ENCODE measurements at places on chromosomes 1 and 21.

DNA sequence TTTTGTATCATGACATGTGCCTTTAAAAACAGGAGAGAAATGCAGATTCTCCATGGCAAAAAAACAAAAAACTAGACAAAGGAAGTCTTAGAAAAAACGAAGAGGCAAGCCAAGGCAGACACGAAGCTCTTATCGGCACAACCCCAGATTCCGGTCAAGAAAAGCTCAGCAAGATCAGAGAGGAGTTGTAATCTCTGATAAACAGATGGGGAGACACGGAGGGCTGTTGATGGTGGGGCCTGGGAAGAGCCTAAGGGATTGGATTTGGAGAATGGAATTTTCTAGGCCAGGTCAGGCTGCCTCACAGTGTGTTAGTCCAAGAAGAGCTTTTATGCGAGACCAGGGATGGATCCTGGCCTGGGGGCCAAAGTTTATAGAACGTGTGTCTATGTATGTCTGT, 96.2 kb upstream of the AKT3 start:
- no peak for DNase-seq

GRCh38 chr21:46472246-46472645, 13.6 kb downstream of the DIP2A start:
- no peak for DNase-seq

DNA sequence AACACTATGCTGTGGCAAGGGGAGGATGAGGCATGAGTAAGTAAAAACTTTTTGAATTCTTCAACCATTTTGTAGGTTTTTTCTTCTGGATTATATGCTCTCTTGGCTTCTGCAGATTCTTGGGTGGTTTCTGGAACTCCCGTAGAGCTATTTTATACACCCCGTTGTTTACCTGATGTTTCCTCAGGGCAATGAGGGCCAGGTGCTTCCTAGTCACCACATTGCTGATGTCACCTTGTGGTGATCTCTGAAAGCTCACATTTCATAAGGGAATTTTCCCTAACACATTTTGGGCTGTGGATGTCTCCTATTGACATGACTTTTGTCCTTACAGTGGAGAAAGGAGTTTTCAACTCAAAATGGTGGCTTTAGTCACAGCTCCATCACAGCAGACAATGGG, 356.6 kb downstream of the PLA2G4A start:
- no peak for DNase-seq

DNA sequence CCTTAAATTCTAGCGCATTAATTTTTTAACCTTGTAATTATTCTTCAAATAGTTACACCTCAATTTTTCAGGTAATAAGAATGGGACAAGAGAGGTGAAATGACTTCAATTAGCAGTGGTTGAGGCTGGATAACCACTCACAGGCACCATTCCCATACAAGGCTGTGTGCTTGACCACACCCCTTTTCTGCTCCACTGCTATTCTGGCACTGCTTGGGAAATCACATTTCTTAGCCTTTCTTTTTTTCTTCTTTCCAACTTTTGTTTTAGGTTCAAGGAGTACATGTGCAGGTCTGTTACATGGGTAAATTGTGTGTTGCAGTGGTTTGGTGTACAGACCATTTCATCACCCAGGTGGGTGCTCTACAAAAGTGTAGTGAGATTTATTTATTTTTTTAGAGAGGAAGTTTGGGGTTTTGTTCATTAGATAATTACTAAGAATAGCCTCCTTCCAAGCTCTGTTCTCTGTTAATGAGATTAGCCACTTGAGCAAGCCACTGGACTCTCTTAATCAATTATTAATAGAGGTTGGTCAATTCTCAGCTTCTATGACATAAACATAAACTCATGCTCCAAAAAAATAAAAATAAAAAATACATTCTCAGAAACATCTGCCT, 14.4 kb downstream of the ILDR2 start:
- DNase-seq: no peak

DNA sequence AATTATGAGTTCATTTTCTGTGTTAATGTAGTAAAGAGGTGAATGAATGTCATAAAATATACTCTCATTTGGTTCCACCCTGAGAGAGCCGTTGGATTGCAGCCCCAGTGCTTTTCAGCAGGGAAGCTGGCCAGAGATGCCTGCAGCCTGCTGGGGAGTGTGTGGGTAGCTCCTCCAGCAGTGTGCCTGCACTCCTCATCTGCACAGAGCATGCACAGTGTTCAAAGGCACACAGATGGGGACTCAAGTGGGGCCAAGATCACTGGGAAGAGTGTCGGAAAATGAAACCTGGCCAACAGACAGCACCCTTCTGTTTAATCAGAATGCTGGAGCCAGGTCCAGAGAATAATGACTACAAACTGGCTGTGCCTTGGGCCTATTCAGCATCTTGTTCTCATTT, 206.8 kb downstream of the ST6GALNAC3 start:
- no peak for DNase-seq

DNA sequence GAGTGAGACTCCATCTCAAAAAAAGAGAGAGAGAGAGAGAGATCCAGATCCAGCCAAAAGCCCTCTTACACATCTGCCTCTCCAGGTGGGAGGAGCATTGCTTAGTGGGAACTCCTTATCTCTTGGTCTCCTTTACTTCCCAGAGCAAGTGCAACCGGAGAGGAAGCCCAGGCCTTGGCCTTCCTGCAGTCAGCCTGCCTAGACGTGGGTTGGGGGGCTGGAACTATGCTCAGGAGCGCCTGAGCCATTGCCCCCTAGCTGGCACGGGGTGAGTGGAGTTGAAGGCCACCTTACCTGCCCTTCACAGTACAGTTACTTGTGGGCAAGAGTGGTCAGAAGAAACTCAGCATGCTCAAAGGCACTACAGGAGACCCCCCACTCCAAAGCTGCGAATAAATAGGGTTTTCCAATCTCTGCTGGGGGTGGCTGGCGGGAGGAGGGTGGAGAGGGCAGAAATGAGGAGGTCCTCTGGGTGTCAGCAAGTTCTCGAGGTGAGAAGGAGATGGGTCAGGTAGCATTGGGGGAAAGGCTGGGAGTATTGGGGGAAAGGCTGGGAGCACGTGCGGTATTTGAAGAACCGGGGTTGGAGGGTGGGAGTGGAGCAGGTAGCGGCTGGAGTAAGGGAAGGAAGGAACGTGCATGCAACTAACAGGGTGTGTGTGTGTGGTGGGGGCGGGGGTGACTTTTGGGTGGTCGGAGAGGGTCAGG, 4.7 kb upstream of the DMBX1 start:
- DNase-seq: no peak

DNA sequence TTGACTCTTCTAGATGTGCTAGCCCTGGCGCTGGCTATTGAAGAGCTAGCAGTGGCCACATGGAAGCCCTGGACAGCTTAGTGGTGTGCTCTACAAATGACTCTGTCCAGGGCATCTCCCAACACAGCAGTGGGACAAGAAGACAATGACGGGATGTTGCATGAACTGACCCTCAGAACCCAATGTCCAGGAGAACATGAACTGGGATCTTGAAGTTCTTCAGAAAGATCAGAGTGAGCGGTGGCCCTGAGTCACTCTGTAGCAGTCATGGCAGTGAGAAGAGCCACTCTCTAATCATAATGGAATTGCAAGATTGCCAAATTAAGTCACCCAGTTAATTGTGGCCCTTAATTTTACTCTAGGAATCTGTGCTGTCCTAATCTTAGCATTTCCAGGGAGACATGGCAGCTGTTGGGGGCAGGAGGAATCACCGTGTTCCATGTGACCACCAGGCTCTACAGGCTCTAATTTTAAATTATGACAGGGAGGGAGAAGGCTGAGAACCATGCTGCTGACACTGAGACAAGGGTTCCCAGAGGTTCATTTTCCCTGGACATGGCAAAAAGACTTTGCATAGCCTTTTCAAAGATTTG, 10.2 kb upstream of the OBSCN start:
- DNase-seq: no peak

DNA sequence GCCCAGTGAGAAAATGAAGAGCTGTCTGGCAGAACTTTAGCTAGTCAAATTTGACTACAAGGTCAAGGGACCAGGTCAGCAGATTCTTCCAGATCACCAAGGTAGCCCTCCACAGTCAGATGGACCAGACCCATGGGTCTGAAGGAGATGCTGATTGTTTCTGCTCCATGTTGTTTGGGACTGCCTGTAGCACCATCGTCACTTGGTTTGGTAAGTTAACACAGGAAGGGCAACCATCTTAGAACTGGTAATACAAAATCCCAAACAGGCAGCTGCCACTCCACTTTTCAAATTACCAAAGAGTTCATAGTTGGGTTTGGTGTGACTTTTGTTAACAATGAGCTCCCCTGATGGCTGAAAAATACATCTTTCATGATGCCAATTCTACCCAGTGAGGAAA, 9.0 kb downstream of the ITPKB start:
- no peak for DNase-seq

GRCh38 chr1:18612073-18612472, 18.6 kb upstream of the PAX7 start:
- DNase-seq: no peak

DNA sequence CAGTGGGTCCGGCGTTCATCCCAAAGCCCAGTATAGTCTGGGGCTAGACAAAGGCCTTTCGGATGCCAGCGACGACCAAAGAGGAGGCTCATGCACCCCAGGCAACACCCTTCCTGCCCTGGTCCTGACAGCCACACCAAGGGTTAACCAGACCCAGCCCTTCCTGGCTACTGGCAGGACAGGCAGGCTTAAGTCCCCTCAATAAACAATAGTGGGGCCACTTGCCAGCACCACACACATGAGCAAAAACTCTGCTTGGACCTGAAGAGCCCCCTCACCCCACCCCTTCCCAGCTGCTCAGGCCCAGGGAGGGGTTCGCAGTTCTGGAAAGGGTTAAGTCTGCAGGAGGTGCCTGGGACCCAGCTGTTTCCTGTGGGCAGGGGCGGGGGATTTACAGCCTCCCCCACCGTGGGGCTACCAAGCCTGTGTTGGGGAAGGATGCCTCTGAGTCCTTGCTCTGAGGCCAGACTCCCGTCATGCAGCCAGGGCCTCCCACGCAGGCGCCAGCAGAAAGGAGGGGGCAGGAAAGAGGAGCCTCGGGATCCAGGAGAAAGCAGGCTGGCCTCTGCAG, 18.2 kb downstream of the PHLDA3 start:
- no peak for DNase-seq

DNA sequence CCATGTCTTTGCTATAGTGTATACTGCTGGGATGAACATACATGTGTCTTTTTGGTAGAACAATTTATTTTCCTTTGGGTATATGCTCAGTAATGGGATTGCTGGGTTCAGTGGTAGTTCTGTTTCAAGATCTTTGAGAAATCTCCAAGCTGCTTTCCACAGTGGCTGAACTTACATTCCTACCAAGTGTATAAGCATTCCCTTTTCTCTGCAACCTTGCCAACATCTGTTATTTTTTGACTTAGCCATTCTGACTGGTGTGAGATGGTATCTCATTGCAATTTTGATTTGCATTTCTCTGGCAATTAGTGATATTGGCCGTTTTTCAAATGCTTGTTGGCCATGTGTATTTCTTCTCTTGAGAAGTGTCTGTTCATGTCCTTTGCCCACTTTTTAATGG, 37.5 kb upstream of the ANGPTL1 start:
- no peak for DNase-seq

- DNase-seq: no peak
Measured at GRCh38 chr1:179590671-179591070, 961 bp upstream of the TDRD5 start.
